ENCODE measurements at places on chromosomes 7 and 10.

- DNase-seq: no peak
Observed at GRCh38 chr10:129122846-129123245, 344.2 kb upstream of the MGMT start.

- peak; percentile 85 for DNase-seq
Observed at GRCh38 chr7:151818674-151819519, 58.0 kb downstream of the PRKAG2 start.

GRCh38 chr7:150322833-150323681 lies at the start of the genes ACTR3C and LRRC61:
ACTR3C (minus strand) TSS chr7:150323545; CDS start chr7:150295296, 28,249 bp downstream.
LRRC61 (plus strand) TSS chr7:150323355; CDS start chr7:150336862, 13,507 bp downstream.
- DNase-seq: peak; percentile 97

DNA sequence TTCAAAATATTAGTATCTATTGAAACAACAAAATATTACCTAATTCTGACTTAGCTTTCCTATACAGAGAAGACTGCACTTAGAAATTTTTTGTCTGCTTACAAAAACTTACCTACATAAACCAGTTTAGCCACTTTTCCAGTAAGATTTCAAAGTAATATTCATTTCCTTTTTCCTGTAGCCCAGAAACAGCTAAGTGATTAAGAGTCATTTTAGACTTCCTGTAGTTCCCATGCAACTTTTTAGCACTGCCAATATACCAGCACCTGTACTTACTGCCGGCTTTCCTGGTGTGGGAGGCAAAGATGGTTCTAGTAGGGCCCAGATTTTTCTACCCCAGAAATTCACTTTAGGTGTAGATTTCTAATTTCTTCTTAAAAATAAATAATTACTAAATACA lies 21.8 kb downstream of the NT5C2 start:
- no peak for DNase-seq

DNA sequence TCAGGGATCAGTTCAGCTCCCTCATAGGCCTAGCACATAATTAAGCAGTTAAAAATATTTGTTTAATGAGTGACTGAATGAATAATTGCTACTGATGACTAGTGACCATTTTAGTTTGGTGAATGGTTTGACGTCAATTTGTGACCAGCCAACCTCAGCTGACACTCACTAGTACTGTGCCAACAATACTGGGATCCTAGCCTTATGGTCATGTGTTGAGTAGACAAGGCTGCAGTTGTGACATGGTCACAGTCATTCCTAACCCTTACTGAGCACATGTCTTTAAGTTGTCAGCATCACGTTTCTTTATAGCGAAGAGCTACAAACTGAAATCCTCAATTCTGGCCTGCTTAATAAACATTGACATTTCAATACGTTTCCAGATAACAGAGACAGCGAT lies 86.9 kb upstream of the SLC26A5 start:
- DNase-seq: no peak

DNA sequence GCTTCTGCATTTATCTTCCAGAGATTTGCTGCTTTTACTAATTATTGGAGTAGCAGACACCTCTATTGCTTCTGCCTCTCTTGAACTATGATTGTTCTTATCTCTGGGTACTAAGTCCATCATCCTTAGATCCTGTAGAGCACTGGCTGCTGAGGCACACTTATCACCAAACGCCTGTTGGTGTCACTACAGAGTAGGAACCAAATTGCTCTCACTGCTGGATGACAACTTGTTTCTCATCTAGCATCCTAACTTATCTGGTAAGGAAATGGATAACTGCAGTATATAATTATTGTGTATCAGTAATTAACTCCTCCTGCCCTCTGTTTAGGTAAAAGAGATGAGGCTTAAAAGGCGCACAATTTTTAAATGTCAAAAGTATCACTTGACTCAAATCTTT lies 1059.4 kb downstream of the NRG3 start:
- DNase-seq: peak; percentile 31

DNA sequence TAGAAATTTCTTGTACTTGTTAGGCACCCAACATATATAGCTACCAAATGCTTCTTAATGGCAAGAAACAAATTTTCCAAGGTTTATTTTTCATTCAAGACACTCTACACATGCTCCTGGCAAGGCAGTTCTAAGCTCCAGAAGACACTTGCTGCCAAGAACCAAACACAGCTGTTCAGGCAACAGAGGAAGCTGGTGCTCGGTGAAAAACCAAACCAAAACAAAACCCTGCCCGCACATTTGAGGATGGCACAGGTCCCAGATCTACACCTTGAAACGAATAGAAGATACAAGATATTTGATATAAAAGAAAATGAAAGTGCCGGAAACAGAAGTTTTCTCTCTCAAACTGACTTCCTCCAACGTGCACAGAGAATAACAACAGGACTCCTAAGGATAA lies 4.9 kb upstream of the DNTT start:
- no peak for DNase-seq

DNA sequence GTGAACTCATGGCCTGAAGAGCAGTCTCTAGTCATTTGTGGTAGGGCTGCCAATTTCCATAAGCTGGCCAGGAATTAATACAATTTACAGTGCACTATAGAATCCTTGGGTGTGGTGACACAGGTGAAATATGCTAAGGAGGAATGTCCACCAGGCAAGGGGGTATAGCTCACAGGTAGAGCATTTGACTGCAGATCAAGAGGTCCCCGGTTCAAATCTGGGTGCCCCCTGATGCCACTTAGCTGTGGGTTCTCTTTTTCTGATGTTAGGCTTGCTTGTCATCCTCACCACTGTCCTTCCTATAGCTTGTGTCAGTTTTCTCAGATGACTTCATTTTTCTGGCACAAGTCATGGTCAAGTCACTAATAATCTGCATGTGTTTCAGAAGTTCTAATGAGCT lies 108.7 kb downstream of the ZNF467 start:
- peak; percentile 39 for DNase-seq

DNA sequence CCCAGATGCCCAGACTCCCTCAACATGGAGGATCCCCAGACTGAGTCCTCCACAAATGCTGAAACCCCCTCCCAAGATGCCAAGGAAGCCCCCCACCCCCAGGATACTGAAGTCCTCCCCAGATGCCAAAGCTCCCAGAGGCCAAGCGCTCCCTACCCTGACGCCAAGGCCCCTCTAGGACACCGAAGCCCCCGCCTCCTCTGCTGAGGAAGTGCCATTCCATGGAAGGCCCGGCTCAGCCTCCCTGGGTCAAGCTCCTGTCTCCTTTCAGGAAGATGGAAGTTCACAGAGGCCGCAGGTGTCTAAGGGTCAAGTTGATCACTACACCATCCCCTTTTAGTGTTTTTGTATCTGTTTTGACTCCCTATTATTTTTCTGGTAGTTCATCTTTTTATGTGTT lies 606.8 kb downstream of the DNAJB6 start:
- no peak for DNase-seq

- peak; percentile 94 for DNase-seq
Observed at GRCh38 chr7:11607686-11608085, 224.3 kb downstream of the THSD7A start.

- peak; percentile 28 for DNase-seq
Observed at GRCh38 chr7:24722386-24723177, 34.7 kb downstream of the GSDME start.

DNA sequence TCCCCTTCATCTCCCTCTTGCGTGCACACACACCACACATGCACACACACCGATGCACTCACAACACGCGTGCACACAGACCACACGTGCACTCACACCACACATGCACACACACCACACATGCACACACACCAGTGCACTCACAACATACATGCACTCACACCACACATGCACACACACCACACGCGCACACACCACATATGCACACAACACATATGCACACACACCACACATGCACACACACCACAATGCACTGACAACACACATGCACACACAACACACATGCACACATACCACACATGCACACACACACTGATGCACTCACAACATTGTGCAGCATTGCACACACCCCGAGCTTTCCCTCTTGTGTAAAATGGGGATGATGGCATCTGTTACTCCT lies 68.1 kb downstream of the TRRAP start:
- DNase-seq: no peak

DNA sequence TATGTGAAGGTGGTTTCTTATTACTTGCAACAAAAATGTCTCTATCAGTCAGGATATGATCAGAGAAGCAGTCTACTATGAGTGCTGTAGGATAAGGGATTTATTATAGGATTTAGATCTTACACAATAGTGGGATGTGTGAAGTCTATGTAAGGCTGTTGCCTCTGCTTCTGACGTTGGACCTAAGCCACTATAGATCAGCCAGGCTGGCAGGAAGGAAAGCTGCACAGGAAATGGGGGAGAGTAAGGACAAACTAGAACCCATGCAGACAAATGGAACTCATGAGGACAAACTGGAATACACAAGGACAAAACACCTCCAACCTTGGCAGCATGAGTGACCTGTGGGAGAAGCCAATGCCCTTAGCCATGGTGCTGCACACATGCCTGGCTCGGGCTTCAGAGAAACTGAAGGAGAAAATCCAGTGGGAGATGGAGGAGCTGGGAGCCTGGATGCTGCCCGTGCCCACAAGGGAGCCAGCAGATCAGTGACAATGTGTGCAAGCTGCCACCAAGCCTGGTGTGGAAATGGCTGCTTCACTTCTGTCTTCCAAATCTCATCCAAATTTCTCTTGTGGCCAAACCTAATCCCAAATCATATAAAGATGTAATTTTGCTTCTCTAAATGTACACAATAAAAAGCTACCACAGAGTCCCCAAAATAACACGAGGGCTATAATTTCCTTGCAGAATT lies 147.0 kb upstream of the PCGF5 start:
- DNase-seq: no peak

DNA sequence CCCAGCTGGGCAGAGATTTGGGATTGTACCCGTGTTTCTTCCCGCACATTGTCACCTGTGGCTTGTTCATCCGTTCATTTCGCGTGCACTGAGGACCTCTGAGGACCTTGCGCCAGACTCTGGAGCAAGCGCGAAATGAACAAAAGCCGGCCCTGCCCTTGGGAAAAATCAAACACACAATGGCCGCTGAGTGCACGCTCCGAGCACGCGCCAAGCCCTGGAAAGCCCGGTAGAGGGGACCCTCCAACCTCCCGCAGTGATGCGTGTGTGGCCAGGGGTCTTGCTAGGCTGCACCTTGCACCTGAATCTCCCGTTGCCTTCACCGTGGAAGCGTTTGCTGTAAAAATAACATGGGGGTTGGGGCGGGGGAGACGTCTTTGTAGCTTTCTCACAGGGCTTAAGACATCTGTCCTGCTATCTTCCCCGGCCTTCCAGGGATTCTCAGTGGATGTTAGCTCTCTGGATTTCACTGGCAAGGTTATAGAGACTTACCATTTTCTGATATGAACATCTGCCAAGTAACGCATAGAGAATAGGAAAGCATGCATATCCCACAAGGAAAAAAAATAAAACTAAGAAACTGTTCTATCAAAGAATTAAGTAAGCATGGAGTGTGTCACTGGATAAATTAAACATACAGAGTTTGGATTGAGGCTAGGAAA lies 37.3 kb downstream of the ZNF777 start:
- DNase-seq: no peak

- peak; percentile 58 for DNase-seq
Observed at GRCh38 chr10:84205049-84205852, 10.9 kb downstream of the CDHR1 start.

DNA sequence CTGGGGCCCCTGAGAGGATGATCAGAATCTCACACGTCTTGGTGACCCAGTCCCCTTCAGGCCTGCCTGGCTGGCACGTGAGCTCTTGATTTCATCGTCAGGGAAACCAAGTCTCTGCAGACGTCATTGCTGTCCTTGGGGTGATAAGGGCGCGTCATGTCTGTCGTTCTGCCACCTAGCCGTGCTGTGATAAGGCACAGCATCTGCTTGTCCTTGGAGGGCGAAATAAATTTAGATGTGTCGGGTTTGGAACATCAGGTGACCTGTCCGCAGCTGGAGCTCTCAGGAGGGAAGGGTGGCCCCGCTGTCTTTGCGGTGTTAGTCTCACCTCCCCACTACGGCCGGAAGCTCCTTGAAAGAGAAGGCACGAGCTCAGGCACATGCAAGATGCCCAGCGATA lies 129.2 kb downstream of the GRK5 start:
- no peak for DNase-seq

GRCh38 chr7:157981778-157982177 lies 605.8 kb downstream of the PTPRN2 start:
- DNase-seq: no peak

- no peak for DNase-seq
Observed at GRCh38 chr7:148587076-148587475, 3.5 kb upstream of the C7orf33 start.

DNA sequence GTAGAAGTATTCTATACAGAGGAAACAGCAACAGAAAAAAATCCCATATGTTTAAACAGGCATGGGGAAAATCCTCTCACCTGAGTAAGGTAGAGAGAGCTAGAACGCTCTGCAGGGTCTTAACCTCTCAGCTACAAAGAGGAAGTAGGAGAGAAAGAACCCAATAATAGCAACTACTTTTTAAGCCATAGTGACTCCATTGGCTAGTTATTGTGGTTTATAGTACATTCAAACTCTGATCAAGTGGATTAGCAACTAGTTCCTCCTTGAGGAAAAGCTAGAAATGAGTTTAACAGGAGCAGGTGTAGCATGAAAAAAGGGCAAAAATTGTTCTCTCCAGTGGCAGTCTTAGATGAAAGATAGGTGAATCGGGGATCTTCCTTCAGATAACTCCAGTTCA lies 89.7 kb downstream of the HGF start:
- no peak for DNase-seq

DNA sequence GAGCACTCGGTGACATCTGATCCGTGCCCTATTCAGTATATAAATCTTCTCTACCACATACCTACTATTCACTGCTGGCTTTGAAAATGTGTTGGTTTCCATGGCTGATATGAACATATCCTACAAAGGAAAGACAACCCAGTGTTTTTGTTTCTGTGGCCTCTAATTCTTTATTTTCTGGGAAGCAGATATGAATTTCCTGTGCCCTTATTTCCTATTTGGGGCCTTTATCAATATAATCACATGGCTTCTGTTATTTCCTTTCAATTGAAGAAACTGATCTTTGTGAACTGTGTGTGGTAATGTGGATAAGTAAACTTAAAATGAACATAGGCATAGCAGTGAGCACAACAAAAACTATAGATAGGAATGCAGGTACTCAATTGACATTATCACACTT lies 10.6 kb downstream of the CCNJ start:
- no peak for DNase-seq

DNA sequence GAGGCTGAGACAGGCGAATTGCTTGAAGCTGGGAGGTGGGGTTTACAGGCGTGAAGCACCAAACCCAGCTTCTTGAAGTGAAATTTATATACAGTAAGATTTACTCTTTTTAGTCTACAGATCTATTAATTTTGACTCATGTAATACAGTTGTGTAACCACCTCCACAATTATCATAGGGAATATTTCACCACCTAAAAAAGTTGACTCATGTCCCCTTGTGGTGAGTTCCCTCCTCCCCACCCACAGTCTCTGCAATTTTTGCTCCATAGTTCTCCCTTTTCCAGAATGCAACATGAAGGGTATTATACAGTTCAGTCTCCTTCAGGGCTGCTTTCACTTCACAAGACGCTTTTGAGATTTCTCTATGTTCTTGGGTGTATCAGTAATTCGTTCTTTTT lies 156.8 kb downstream of the FAM107B start:
- no peak for DNase-seq

- no peak for DNase-seq
Observed at GRCh38 chr7:33900501-33900900, 4.8 kb upstream of the BMPER start.

Data from NCI-H69 (cell line).